ENCODE measurements at places on chromosomes 1 and 21.

DNA sequence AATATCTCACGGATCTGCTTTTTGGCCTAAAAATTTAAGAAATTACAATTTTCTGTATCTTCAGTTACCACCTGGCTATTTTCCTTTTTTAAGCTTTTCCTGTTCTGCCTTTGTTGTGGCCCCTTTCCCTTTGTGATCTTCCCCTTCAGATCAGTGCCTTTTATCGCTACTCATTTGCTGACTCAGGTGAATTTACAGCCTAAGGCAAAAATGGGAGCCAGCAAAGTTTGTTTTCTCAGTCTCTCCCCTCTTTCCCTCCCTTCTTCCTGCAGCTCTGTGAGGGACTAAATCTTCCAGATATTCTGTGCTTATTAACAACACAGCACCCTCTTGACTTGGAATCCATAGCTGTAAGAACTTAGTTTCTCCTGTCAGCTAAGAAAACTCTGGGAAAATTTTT lies 5.3 kb upstream of the PRRC2C start:
- no peak for DNase-seq

GRCh38 chr1:92411511-92411910 lies 75.2 kb downstream of the GFI1 start:
- no peak for DNase-seq

- DNase-seq = no peak
Observed at GRCh38 chr1:170730438-170730837, 66.5 kb downstream of the PRRX1 start.

DNA sequence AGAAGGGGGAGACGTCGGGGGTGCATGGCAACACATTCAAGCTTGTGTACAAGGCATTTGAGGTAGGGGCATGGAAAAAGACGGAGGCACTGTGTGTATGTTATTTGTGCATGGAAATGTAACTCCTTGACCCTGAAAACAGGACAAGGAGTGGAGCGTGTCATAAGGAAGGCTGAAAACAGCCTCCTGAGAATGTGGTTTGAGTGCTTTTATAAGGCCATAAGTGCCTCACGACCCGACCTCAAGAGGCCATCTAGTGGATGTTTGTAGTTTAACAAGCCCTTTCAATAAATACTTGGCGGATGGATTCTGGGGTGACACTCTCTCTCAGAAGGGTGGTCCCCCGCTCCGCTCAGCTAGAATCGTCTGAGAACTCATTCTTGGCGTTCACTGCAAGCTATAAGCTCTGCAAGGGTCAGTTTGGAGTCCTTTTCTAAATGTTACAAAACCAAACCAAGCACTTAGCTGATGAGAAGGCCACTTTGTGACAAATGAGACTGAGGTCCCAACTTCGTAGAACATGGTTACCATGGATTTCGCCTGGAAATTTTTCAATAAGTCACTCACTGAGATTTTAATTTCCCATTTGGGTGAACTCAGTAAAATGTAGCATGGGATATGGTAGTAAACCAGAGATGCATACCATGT lies 38.8 kb upstream of the CLCA4 start:
- no peak for DNase-seq

DNA sequence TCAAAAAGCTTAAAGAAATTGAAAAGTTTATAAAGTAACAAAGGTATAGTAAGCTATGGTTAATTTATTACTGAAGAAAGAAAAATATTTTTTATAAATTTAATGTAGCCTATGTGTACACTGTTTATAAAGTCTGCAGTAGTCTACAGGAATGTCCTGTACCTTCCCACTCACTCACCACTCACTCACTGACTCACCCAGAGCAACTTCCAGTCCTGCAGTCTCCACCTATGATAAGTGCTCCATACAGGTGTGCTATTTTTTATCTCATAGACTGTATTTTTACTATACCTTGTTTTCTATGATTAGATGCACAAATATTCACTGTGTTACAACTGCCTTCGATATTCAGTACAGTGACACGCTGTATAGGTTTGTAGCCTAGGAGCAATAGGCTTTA lies 106.6 kb downstream of the NR5A2 start:
- DNase-seq = no peak

Data from progenitor cell of endocrine pancreas (in vitro differentiated cells).